ENCODE measurements at places on chromosomes 16 and 17.

DNA sequence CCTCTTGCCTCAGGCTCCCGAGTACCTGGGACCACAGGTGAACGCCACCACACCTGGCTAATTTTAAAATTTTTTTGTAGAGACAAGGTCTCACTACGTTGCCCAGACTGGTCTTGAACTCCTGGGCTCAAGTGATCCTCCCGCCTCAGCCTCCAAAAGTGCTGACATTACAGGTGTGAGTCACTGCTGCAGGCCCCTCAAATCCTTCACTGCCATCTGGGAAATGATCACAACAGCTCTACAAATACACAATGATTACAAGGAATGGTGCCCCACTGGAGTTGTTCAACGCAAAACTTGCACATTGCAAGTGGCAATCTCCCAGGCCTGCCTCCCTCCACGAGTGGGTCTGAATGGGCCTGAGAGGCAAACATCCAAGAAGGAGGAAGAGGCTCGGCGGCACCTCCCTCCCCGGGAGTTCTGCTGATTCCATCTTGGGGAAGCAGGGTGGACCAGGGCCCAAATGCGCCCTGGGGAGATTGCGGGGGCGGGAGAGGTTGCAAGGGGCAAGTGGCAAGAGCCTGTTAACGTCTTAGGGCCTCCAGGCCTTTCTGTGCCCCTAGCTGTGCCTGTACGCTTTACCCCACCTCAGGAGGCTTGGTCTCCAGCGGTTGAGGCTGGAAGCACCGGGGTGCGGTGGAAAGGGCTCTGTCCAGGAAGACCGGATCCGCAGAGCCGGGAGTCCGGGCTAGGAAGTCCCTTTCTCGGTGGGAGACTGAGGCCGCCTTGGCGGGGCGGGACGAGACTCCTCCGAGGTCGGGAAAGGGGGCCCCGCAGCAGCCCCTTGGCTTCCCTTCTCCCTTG lies 656 bp upstream of the IGFBP4 start:
- DNase-seq: no peak

GRCh38 chr17:46774108-46774737 lies 44.3 kb downstream of the WNT3 start:
- no peak for DNase-seq

- no peak for DNase-seq
These were observed 434.5 kb upstream of the GOT2 start for GRCh38 chr16:59168461-59169114.

GRCh38 chr17:8806253-8806925 lies 7.2 kb upstream of the MFSD6L start:
- DNase-seq: no peak

DNA sequence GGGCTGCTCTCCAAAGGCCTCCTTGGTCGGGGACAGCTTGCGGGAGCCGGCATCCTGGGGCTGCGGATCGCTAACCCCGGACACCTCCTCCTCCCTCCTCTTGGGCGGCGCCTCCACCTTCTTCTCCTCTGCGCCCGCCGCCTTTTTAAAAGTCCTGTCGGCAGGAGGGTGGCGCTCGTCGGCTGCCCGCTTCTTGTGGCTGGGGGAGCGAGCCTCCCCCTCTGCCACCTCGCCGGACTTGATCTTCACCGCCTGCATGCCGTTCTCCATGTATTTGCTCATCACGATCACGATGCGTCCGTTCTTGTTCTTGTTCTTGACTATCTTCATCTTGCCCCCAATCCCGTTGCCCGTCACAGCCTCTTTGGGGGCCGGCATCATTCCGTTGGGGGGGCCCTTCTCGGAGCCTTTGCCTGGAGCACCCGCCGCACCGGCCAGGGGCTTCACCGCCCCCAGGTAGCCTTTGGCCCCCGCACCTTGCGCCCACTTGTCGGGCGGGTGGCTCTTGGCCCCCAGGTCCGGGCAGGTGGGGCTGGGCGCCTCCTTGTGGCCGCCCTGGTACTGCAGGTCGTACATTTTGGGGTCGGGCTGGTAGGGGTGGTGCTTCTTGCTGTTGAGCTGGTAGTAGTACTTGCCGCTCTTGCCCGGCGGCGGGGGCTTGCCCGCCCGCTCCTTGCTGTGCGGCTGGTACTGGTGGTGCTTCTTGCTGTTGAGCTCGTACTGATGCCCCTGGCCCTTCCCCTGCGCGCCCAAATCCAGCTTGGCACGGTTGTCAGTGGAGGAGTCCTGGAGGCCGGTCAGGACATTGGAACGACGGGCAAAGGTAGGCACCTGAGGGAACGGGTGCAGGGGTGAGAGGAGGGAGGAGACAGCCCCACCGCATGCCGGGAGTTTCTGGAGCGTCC lies 4.4 kb downstream of the CBX4 start:
- DNase-seq: peak; percentile 62

DNA sequence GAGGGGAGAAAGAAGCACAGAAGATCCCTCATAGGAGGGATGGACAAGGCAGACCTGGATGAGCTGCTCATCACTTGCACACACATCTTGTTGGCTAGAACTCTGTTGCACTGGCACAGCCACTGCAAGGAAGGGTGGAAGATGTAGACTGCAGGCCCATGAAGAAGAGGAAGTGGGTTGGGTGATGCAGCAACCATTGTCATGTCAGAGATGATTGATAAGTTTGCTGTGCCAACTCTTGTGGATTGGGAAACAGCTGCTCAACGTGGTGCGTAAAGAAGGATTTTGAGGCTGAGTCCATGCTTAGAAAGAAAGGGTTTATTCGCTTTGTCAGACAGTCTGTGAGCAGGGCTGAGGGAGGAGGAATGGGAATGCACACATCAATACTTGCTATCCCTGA lies 161.4 kb upstream of the MPHOSPH6 start:
- no peak for DNase-seq

GRCh38 chr17:73643001-73643851 lies 1.0 kb downstream of the SDK2 start:
- DNase-seq: peak; percentile 41

- DNase-seq: no peak
These were observed 402.8 kb downstream of the SNX29 start for GRCh38 chr16:12379318-12379717.

GRCh38 chr17:39147221-39148185 lies 3.9 kb downstream of the PLXDC1 start:
- no peak for DNase-seq

- peak; percentile 17 for DNase-seq
These were observed 28.7 kb upstream of the MILR1 start for GRCh38 chr17:64420143-64420670.

GRCh38 chr16:74774223-74775139 lies at the start of gene FA2H:
FA2H (minus strand) TSS chr16:74774820; CDS start chr16:74774755, 65 bp downstream.
- peak; percentile 70 for DNase-seq

DNA sequence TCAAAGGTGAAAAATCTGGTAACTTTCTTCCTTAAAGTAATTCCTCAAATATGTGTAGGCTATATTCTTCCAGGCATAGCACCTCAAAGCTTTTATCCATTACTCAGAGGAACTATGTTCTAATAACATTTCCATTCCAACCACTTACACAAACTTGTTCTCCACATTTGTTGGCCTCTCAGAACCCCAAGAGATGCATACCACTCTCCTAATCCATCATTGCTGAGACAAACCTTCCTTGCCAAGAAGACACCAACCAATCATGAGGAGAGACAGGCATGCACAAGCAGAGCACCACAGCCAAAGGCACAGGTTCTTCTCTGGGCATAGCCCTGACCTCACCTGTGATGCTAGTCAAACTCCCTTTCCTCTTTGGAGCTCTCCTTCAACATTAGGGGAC lies 20.9 kb downstream of the CDH11 start:
- no peak for DNase-seq

DNA sequence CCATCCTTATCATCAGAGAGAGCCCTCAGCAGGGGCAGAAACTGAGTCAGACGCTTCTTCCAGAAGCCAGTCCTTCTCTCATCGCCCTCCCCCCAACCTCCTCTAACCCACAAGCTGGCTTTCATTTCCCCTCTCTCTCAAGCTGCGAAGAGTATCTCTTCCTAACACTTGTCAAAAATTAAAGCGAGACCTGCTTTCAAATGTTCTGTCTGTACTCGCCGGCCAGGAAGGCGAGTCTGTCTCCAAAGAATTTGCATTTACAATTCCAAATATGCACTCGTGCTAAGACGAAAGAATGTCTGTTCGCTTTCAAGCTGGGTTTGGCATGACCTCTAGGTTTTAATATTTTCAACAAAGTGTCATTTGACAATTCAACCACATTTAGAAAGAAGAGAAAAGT lies 140.4 kb downstream of the RGS9 start:
- no peak for DNase-seq

GRCh38 chr17:3534881-3535252 lies 22.7 kb downstream of the TRPV3 start:
- DNase-seq: no peak

GRCh38 chr17:45353043-45353442 lies 36.2 kb upstream of the MAP3K14 start:
- DNase-seq: no peak

GRCh38 chr16:24771779-24772157 lies 42.3 kb downstream of the TNRC6A start:
- DNase-seq: no peak

- no peak for DNase-seq
These were observed 33.7 kb downstream of the PEMT start for GRCh38 chr17:17557796-17558195.

DNA sequence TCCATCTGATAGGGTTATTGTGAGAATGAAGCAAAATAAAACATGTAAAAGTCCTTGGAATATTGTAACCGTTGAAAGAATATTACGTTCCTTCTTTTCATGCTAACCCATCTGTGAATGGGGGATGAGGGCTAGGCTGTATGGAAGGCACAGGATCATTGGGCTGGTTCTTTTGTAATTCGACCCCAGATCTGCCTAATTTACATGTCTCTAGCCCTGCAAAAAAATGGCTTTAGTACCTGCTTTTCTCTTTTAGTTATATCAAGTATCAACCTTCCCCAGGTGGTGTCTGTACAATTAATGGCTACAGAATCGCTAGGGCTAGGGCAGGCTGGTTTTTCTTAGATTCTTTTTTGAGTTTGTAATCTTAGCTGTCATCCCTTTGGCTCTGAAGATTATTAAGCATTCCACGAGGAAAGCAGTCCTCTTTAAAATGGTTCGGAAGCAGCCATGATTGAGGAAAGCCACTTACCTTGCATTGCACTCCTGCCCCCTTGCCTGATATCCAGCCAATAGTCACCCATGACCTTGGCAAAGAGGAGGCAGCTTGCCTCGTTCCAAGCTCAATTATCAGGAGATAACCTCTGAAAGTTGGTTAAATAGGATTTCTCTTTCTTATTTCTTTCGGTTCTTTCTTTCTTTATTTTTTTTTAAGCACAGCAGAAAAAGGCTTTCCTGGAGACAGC lies 153.9 kb upstream of the ZKSCAN2 start:
- DNase-seq: no peak

- DNase-seq: no peak
These were observed 26.3 kb upstream of the PLLP start for GRCh38 chr16:57310801-57311200.

GRCh38 chr17:14745541-14745940 lies 444.7 kb downstream of the HS3ST3B1 start:
- no peak for DNase-seq

DNA sequence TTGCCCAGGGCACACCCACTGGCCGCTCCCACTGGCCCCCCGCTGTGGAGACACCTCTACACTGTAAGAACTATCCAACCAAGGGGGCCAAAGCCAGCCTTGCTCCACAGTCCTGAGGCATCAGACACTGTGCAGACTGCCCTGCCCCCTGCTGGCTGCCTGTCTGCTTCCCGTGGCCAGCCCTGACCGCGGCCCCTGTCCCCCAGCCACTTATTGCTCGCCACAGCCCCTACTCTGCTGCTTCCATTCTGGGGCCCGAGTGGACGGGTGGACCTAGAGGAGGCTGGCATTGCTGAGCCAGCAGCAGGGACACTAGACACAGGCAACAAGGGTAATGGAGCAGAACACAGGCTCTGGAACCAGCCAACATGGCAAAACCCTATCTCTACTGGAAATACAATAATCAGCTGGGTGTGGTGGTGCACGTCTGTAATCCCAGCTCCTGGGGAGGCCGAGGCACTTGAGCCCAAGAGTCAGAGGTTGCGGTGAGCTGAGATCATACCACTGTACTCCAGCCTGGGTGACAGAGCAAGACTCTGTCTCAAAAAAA lies 19.7 kb upstream of the LRRC37A3 start:
- peak; percentile 42 for DNase-seq

DNA sequence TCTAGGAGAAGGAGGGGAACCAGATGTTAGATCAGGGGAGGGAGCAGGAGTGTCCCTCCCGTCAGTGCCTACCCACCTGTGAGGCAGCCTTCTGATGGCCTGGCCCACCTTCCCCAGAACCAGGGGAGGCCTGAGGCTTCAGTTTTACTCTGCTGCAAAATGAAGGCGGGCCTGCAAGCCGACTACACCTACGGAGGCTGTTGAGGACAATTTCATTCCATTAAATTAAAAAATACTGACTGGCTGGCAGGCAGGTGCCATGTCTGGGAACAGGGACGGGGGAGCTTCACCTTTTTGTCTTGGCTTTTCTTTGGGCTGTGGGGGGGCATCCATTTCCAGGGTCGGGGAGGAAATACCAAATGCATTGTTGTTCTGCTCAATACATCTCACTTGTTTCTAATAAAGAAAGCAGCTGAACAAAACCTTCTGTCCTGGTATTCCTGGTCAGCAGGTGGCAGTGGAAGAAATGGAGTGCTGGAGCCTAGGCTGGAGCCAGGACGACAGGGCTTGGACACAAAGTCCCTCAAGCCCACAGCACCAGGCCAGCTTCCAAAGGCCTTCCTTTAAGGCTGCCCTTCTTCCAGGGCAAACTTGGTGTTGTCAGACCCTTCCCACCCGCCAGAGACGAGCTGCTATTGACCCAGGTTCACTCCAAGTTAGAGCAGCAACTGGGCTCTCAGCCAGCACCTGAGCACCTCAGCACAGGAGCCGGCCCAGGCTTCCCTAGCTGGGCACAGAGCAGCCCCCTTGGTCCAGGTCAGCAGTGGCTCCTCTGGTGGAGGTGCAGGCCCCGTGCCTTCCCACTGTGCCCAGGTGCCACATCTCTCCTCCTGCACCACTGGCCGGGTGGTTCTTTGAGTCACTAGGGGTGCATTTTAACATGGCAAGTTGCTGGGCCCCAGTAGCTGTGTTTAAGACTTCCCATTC lies 23.5 kb downstream of the PLCD3 start:
- no peak for DNase-seq

GRCh38 chr16:48562475-48562874 lies 47.5 kb downstream of the N4BP1 start:
- no peak for DNase-seq

DNA sequence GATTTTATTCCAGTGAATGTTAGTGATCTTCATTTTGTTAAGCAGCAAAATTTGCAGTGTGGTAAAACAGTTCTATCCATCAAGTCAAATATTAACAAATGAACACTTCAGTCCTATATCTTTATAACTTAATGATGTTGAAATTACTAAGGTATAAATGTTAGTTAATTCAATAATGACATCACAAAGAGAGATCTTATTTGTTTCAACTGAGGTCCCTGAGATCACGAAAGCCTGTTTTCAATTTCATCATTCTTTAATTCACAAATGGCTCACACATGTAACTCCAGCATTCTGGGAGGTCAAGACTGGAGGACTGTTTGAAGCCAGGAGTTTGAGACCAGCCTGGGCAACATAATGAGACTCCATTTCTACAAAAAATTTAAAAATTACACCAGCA lies 13.9 kb downstream of the SMURF2 start:
- no peak for DNase-seq

- no peak for DNase-seq
These were observed 7.1 kb downstream of the COPZ2 start for GRCh38 chr17:48030531-48030930.

- no peak for DNase-seq
These were observed 45.8 kb upstream of the CDRT4 start for GRCh38 chr17:15513058-15513791.

- DNase-seq: no peak
These were observed 5.0 kb upstream of the BCL6B start for GRCh38 chr17:7017827-7018200.

GRCh38 chr16:12303653-12304052 lies 327.1 kb downstream of the SNX29 start:
- no peak for DNase-seq

GRCh38 chr17:13642188-13642587 lies 40.5 kb upstream of the HS3ST3A1 start:
- DNase-seq: no peak

All from neural crest cell (in vitro differentiated cells).